ENCODE measurements at places on chromosomes 13 and 19.

GRCh38 chr13:99415014-99415650 is 86.1 kb upstream of the TM9SF2 start:
- no peak for DNase-seq

DNA sequence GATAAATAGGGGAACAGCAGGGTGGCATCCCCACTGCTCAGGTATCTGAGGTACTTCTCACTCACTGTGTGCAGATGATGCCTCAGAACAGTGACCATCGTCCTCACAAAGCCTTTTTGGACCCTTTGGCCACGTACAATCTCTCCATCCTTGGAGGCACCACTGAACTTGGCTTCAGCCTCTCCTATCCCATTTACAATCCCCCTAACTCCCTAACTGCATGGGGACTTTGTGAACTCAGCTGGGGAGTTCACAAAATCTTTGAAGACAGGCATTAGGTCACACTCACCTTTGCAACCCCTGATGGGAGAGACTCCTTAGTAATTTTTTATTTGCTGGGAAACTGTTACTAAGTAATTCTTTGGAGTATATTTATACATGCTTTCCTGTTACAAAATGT is 60.8 kb downstream of the TBC1D4 start:
- no peak for DNase-seq

- no peak for DNase-seq
These were observed 87.6 kb downstream of the CAB39L start for GRCh38 chr13:49356223-49356622.

GRCh38 chr13:42971691-42972347 is 20.2 kb downstream of the EPSTI1 start:
- DNase-seq: no peak

DNA sequence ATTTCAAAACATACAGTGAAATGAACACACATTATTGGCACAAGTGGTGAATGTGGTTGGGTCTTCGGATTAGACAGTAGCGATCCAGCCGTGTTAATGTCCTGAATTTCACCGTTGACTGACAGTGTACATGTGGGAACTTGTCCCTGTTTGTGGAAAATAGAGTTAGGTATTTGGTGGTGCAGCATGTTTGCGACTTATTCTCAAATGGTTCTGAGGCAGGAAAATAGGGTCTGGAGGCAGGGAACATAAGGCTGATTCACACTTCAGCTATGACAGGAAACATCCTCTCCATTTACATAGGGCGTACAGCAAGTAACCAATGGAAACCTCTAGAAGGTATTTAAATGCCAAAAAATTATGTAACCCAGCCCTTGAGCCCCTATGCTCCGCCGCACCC is 4.2 kb downstream of the LGALS7B start:
- no peak for DNase-seq

DNA sequence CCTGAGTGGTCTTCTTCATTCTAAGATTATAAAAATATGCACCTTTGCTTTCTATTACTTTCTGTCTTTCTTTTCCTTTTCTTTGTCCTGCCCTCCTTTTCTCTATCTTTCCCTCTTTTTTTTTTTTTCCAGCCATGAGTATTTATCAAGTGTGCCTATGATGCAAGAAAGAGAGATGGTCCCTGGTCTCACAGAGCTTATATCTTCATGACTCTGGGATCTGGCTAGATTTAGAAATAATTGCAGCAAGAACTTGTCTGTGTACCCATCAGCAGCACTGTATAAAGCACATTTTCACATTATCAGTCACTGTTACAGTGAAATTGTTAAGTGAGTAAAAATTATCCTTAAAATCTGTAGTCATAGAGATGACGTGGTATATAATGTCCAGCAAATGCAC is 31.6 kb upstream of the GAS6 start:
- DNase-seq: no peak

GRCh38 chr19:3249408-3249807 is 24.9 kb downstream of the CELF5 start:
- peak; percentile 31 for DNase-seq

- DNase-seq: no peak
These were observed 7.8 kb downstream of the CIC start for GRCh38 chr19:42276821-42277220.

GRCh38 chr19:4414144-4414799 is 11.8 kb downstream of the CHAF1A start:
- DNase-seq: no peak

- DNase-seq: no peak
These were observed 2.3 kb upstream of the ZNF347 start for GRCh38 chr19:53161123-53161522.

DNA sequence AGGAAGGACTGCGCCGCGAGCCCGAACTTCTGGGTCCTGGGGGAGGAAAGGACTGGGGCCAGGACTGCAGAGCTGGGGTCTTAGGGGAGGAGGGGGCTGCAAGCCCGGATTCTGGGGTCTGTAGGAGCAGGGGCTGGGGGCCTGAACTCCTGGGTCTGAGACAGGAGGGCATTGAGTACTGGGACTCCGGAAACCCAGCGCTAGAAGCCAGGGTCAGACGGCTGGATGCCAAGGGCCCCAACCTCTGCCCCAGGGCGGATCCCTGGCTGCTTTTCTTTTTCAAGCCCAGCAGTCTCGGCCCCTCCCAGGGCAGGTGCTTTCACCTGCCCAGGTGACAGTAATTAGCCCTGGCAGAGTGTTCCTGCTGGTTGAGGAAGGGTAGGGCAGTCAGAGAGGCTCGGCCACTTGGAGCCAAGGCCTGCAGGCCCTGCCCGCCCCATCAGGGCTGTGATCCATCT is 2.3 kb downstream of the MYH14 start:
- no peak for DNase-seq

- DNase-seq: no peak
These were observed 47.1 kb downstream of the ARHGAP35 start for GRCh38 chr19:46907880-46908279.

DNA sequence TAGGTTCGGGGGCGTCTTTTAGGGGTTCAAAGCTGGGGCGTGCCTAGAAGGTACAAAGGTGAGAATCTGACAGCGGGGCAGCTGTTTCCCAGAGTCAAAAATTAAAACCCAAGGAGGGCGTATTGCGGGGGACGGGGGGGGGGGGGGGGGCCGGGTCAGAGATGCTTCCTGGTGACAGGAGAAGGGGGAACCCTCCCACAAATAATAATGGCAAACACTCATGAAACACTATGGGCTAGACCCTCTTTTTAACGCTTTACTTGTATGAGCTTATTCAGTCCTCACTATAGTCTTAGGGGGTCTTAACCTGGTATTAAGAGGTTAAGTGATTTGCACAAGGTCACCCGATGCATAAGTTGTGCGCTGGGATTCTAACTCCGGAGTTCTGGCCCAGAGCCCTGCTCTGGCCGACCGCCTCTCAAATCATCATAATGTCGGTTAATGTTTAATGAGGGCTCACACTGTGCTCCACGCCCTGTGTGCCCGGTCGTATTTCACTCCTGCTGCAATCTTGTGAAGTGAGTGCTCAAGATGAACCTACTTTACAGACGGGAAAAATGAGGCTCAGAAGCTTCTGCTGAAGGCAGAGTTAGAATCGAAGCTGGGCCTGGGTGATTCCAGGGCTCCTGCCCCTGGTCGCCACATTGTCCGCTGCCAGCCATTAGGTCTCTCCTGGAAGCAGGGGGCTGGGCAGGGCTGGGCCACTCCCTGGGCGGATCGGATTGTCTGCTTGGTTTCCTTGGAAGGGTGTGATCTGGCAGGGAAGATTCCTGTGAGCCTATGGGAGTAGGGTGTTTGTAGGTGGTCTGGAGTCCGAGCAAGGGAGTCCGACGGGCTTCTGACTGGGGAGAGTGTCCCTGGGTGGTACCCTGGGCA is 964 bp downstream of the PAK4 start:
- DNase-seq: no peak

DNA sequence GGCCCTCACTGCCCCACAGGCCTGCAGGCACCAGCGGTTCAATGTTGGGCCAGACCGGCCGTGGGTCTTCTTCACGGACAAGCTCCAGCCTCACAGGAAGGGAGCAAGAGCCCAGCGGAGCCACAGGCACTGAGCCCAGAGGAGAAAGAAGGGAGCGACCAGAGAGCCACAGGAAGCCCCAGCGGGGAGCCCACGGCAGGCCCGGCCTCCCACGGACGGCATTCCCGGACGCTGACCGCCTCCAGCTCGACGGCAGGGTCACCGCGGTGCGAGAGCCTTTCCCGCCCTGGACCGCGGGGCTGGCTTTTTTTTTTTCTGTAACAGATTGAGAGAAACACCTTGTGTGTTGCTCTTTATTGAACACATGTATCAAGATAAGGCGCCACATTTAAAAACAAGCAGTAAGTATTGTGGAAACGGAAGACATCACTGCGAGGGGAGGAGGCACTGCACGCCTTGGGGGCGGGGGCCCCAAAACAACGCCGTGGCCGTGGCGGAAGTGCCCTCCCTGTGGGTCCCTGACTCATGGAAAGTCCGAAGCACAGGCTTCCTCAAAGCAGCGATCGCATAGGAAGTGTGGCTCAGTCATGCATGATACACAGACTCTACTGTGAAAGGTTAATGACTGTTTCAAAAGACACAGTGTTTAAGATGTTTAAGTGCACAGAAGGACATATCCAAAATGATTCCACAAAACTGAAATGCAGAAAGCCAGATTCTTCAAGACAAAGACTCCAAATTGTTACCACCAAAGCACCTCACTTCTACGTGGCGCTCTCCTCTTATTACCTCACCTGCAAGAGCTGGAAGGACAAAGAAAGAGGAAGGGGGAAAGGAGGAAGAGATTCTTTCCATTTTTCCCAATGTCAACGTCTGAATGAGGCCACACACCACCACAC is 3.5 kb downstream of the RASA3 start:
- DNase-seq: no peak

DNA sequence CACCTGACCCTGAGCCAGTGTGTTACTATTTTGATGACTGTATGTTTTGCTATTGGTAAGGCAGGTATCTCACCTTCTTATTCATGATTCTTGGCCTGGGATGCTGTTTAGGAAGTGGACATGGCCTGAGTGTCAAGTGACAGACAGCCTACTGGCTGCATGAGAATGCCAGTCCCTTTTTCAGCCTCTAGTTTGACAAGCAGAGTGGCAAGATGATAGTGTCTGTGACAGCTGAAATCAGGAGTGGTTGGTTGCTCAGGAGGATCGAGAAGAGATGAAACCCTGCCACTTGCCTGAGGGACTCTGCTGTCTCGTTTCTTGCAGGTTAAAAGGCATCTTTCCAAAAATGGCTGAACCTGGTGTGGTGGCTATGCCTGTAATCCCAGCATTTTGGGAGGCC is 7.1 kb upstream of the ELOF1 start:
- DNase-seq: no peak

GRCh38 chr19:30327331-30327730 is 44.9 kb upstream of the ZNF536 start:
- DNase-seq: no peak

GRCh38 chr13:107554460-107554859 is 660.9 kb downstream of the LIG4 start:
- DNase-seq: peak; percentile 18

GRCh38 chr19:46624958-46625661 is at the start of gene PTGIR:
PTGIR (minus strand) TSS chr19:46625089; CDS start chr19:46624225, 864 bp downstream.
- no peak for DNase-seq

- DNase-seq: no peak
These were observed 261.5 kb upstream of the STARD13 start for GRCh38 chr13:33547035-33547434.

GRCh38 chr13:73967397-73968165 is 166.6 kb downstream of the KLF12 start:
- DNase-seq: no peak

DNA sequence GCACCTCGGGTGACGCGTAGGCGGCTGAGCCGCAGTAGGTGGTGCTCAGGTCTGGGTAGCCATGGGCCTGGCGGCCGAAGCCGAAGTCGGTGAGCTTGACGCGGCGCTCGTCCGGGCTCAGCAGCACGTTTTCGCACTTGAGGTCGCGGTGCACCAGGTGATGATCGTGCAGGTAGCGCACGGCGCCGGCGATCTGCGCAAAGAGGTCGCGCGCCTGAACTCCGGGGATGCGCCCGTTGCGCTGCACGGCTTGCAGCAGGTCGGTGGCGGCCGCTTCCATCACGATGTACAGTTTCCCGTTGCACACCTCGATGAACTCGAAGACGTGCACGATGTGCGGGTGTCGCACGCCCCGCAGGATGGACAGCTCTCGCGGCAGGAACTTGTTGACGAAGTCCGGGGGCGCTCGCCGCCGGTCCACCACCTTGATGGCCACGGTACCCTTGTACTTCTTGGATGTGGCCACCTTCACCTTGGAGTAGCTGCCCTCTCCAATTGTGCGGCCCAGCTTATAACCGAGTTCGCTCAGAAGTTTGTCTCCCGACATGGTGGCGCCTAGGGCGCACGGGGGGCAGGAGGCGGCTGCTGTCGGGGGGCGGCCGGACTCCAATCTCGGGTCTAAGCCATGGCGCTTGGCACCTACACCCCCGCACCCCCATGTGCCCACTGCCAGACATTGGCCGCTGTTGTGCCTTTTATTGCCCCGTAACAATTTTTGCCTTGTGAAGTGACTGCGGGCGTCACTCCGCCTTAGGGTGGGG is at the start of gene TSSK6:
TSS of gene TSSK6 (minus strand) at position 668 of the 761 bp plus-strand sequence. CDS start at position 547, 121 bp downstream.
- DNase-seq: no peak

DNA sequence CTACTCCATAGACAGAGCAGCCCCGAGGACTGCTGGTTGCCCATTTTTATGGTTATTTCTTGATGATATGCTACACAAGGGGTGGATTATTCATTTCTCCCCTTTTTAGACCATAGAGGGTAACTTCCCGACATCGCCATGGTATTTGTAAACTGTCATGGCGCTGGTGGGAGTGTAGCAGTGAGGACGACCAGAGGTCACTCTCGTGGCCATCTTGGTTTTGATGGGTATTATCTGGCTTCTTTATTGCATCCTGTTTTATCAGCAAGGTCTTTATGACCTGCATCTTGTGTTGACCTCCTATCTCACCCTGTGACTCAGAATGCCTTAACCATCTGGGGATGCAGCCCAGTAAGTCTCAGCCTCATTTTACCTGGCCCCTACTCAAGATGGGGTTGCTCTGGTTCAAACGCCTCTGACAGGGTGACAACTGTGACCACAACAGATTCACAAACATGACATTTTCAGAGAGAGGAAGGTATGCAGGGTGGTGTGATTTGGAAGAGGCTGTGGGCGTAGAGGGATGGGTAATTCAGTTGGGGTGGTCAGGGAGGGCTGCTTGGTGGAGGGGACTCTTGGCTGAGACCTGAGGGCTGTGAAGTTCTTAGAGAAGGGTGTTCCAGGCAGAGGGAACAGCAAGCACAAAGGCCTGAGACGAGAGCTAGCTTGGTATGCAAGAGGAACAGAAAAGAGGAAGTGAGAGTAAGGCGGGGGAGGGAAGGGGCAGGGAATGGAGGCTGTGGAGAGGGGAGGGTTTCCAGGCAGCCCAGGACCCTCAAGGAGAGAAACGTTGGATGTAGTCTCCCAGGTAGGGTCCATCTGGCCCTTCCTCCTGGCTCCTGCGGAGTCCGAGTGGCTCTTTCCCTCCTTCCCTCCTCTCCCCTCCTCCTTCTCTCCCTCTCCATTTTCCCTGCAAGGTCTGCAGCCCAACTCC is 23.5 kb downstream of the FAM187B start:
- DNase-seq: no peak
